Activated CD8-positive, alpha-beta T cell treated with anti-CD3 and anti-CD28 coated beads, Interleukin-2, amount 10 ng/mL, durations not matched to agents 7 days and 5 days (primary cell): ENCODE measurements at places on chromosomes 3 and 15. TPM values are rescaled to one million over a fixed set of nuclear protein-coding genes. Genes with fewer than 3 reads are reported as not detected.
A peak's percentile ranks its signal among the peaks of the same experiment; 100 is the strongest.

DNA sequence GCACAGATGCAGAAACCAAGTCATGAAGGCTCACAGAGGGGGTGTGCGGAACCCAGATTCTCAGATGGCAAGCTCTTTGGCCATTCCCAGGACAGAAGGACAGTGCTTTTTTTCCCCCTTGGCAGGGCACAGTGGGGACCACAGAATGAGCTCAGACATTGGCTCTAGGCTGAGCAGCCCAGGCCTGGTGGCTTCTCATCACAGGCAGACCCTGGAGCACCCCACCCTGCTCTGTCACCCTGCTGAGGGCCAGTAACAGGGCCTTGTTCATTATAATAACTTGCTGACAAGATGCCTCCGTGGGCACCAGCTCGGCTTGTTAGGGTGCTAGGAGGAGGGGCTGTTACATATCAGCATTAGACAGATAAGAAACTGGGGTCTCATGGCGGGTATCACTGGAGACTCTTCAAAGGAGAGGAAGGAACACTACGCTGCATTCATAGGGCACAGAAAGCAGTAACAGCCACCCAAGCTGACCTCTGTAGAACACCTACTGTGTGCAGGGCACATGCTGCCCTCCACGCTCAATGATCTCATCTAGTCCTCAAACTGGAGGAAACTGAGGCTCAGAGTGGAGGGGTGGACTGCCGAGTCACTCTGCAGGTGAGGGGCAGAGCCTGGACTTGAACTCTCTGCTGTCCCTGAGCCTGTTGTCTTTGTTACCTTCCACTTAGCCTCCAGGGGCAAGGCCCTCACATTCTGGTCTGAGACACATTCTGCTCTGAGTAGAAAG, 69.9 kb upstream of the SEC13 start:
- no peak overlapping the region for H3K4me3 ChIP-seq
- peaks cover 10% of the 10 kb centered on the region for H3K4me1 ChIP-seq
- no peaks in the 10 kb centered on the region for H3K36me3 ChIP-seq
- no peak for DNase-seq

DNA sequence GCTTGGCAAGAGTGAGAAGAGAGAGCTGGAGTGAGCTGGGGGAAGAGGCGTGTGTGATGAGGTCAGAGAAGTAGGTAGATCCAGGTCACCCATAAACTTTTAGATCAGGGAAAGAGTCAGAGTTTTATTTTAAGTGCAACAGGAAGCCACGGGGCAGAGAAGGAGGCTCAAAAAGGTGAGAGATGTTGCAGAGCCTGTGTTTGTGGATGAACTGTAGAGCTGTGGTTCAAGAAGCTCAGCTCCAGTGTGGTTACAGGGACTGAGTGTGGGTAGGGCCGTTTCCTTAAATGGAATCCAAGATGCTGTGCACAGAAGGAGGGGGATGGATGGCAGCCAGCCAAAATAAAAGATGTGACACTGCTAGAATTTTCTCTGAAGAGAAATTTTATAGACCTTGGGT, 337.2 kb downstream of the SATB1 start:
- H3K27me3 ChIP-seq: peaks cover 6% of the 10 kb centered on the region
- no peak overlapping the region for H3K4me3 ChIP-seq
- H3K27ac ChIP-seq: peak overlapping the region; percentile 36
- H3K4me1 ChIP-seq: peaks cover 21% of the 10 kb centered on the region
- DNase-seq: peak; percentile 54

- no peak overlapping the region for H3K4me3 ChIP-seq
- no peaks in the 10 kb centered on the region for H3K4me1 ChIP-seq
Observed at GRCh38 chr3:74387111-74387735, 227.2 kb downstream of the CNTN3 start.

- H3K27me3 ChIP-seq: peaks cover 55% of the 10 kb centered on the region
- no peak for DNase-seq
Observed at GRCh38 chr15:99102332-99103235, 2.3 kb upstream of the SYNM start.

DNA sequence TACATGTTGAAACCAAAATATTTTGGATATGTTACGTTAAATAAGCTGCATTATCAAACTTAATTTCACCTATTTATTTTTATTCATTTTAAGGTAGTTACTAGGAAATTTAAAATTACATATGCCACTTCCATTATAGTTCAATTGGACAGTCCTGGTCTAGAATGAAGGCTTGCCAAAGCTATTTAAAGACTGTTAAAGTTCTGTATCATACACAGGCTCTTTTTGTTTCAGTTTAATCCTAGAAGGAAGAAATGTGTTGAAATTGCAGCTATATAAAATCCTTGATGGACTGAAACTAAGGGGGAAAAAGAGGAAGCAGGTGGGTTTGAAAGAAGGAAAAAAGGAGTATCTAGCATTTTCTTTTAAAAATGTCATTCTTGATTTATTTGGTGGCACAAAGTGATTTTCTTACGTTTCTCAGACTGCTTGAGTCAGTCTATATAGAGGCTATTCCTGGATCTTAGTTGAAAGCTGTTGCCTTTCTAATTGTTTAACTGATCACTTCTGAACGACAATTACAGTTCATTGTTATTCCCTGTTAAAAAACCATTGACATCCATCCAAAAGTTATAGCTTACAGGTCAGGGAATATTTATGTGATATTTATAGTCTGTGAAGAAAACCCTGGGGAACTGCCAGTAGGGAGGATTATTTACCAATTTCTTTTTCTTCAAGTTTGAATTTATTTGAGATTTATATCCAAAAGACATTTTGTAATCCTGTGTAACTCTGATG, 195.0 kb downstream of the RORA start:
- H3K36me3 ChIP-seq: no peaks in the 10 kb centered on the region
- no peak for DNase-seq
- H3K4me1 ChIP-seq: no peaks in the 10 kb centered on the region
- H3K27ac ChIP-seq: no peak overlapping the region

DNA sequence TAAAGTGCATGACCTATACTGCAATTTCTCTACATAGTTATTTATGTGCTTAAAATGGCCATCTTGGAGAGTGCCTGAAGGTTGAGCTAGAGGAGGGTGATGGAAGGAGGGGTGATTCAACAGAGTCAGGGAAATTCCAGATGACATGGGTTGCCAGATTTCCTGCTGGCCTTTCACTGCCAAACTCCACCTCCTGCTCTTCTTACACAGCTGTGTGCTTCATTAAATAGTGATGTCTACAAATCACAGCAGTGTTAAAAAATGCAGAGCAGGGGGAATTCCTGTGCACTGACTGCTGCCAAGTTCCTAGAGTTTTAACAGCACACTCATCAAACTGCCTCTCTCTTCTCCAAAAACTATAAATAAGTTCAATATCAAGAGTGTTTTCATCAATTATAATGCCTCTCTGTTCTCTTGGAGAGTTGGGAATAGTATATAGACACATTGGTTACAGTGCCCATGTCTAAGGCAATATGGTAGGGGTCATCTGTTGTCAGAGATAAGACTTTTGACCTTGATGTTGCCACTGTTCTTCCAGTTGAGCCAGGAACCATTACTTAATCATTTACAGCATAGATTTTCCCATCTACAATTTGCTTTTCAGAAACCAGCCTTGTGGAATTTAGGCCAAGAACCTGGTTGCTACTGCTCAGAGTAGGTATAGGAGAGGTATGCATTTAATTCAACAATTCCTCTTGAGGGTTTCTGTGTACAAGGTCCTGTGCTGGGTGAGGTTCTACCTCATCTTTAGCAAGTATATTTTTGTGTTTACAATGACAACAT, 79.6 kb downstream of the TP63 start:
- DNase-seq: no peak
- no peaks in the 10 kb centered on the region for H3K27me3 ChIP-seq
- H3K4me1 ChIP-seq: peaks cover 3% of the 10 kb centered on the region
- H3K27ac ChIP-seq: no peak overlapping the region

DNA sequence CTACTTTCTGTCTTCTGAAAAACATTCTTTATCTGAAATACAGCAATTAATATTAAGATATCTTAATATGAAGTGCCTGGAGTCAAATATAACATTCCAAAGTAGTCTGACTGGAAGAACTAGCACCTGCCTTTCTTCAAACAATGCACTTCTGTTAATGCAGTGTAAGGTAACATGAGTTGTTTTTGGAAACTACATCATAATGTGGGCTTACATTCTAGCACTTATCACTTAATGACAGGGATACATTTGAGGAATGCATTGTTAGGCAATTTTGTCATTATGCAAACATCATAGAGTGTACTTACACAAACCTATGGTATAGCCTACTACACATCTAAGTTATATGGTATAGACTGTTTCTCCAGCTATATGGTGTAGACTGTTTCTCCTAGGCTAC, 49.2 kb downstream of the SLC15A2 start:
- H3K4me3 ChIP-seq: no peak overlapping the region
- H3K27me3 ChIP-seq: no peaks in the 10 kb centered on the region
- DNase-seq: no peak

GRCh38 chr15:37933666-37934065, 774 bp upstream of the TMCO5A start:
- no peak overlapping the region for H3K4me3 ChIP-seq
- H3K27ac ChIP-seq: no peak overlapping the region
- no peaks in the 10 kb centered on the region for H3K27me3 ChIP-seq

DNA sequence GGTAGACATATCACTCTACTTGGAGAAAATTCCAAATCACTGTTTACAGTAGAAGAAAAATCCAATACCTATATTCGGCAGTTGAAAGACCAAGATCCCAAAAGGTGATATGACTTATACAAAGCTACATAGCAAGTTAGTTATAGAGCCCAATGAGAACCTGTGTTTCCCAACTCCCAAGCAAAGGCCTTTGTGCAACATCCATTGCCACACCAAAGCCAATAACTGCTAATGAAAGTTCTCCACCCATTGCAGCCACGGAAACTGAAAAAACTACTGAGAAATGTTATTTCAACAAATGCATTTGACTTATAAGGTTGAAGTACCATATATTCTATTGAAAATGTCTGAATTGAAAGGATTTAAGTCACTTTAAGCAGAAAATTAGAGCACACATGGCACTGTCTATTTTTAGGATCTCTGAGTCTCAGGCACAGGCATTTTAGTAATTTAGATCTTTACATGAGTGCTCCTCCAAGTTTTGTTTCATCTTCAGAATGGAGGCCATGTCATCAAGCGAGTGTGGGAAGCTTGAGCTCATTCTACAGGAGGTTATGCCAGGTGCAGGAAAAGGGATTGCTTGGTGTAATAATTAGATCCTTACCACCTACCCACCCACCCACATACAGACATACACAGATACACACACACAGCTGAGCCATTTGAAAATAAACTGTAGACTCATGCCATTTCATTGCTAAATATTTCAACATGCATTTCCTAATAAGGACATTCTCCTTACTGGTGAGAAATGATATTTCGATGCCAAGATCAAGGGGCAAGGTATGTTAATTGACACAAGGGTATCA, 19.7 kb upstream of the ANO10 start:
- peaks cover 11% of the 10 kb centered on the region for H3K4me1 ChIP-seq
- no peaks in the 10 kb centered on the region for H3K36me3 ChIP-seq
- H3K27ac ChIP-seq: no peak overlapping the region
- peaks cover 6% of the 10 kb centered on the region for H3K27me3 ChIP-seq

DNA sequence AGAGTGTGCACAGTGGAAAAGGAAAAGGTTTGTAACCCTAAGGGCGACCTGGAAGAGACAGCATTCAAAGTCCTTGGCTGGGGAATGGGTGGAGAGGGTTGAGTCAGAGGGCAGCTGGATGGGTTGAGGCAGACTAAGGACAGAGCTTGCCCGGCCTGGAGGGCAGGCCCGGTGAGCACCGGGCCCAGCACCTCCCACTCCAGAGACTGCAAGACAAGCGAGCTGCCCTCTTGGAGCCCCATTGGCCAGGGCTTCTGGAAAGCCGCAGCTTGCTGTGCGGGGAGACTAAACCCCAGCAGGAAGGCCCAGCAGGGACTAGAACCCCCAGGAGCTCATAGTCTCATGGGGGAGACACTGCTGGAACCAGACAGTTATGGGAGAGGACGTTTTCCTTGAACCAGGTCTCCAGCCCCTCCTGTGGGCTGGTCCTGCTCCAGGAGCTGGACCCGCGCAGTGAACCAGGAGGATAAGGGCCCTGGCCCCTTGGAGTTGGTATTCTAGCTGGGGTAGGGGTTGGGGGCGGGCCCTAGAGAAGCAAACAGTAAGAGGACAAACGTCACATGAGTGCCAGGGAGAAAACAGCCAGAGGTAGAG, 59.1 kb downstream of the RGMA start:
- no peak overlapping the region for H3K4me3 ChIP-seq
- peaks cover 21% of the 10 kb centered on the region for H3K36me3 ChIP-seq
- DNase-seq: no peak
- peak overlapping the region; percentile 63 for H3K27ac ChIP-seq

GRCh38 chr15:29913528-29914135, 91.4 kb upstream of the TJP1 start:
- no peak overlapping the region for H3K4me3 ChIP-seq
- peaks cover 6% of the 10 kb centered on the region for H3K27me3 ChIP-seq
- no peaks in the 10 kb centered on the region for H3K4me1 ChIP-seq
- H3K36me3 ChIP-seq: no peaks in the 10 kb centered on the region
- no peak for DNase-seq

DNA sequence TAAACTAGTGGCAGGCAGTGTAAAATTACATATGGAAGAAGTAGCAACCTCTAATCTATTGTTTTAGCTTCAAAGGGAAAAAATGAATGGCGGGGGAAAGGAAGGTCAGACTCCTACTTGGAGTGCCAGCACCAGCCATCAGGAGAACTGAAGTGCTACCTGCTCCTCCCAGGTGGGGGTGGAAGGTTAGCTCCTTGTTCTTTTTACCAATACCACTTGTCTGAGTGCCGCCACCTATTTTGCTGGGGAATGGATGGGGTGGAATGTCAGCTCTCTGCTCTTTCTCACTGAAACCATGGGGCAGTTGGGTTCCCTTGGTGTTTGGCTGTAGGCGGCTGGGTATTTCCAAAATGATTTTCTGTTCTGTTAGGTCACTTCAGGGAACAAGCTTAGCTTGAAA, 428.7 kb upstream of the EPHA3 start:
- DNase-seq: no peak
- H3K4me1 ChIP-seq: no peaks in the 10 kb centered on the region
- H3K27me3 ChIP-seq: no peaks in the 10 kb centered on the region

GRCh38 chr3:123961508-123961856, 453 bp upstream of the CCDC14 start:
- peak overlapping the region; percentile 97 for H3K4me3 ChIP-seq
- peaks cover 23% of the 10 kb centered on the region for H3K4me1 ChIP-seq
- no peak for DNase-seq
- H3K36me3 ChIP-seq: peaks cover 4% of the 10 kb centered on the region
- H3K27me3 ChIP-seq: peaks cover 26% of the 10 kb centered on the region
- peak overlapping the region; percentile 96 for H3K27ac ChIP-seq

GRCh38 chr3:10915376-10915775, 77.2 kb upstream of the SLC6A1 start:
- no peak overlapping the region for H3K4me3 ChIP-seq
- H3K36me3 ChIP-seq: no peaks in the 10 kb centered on the region
- no peak for DNase-seq
- H3K27me3 ChIP-seq: no peaks in the 10 kb centered on the region
- H3K27ac ChIP-seq: no peak overlapping the region
- H3K4me1 ChIP-seq: no peaks in the 10 kb centered on the region

The CLDN16 gene
- not detected for total RNA-seq

The WDR76 gene
- 87.0 TPM for total RNA-seq

The CCDC9B gene
- total RNA-seq: 0.84 TPM

The STXBP5L gene
- not detected for total RNA-seq

The SRGAP3 gene
- total RNA-seq: 5.9 TPM

The CHRFAM7A gene
- 2.3 TPM for total RNA-seq

The KLHL40 gene
- not detected for total RNA-seq

The YEATS2 gene
- 52.6 TPM for total RNA-seq
